Activated CD8-positive, alpha-beta T cell treated with anti-CD3 and anti-CD28 coated beads for 36 hours (primary cell): ENCODE measurements at places on chromosomes 12 and 14. TPM values are rescaled to one million over a fixed set of nuclear protein-coding genes. Genes with fewer than 3 reads are reported as not detected.

DNA sequence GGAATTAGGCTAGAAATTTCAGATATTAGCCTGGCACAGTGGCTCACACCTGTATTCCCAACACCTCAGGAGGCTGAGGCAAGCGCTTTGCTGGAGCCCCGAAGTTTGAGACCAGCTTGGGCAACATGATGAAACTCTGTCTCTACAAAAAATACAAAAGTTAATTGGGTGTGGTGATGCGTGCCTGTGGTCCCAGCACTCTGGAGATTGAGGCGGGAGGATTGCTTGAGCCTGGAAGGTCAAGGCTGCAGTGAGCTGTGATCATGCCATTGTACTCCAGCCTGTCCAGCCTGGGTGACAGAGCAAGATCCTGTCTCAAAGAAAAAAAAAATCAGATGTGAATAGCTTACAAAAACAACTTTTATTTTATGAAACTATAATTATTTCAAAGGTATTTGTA, 15.1 kb downstream of the FRMD6 start:
- no peak for DNase-seq

- no peak for DNase-seq
Observed at GRCh38 chr12:1728824-1729223, 38.0 kb downstream of the ADIPOR2 start.

- DNase-seq, result no peak
Observed at GRCh38 chr12:95096852-95097251, 23.4 kb upstream of the NR2C1 start.

- DNase-seq, result no peak
Observed at GRCh38 chr12:123934829-123935228, 37.8 kb downstream of the CCDC92 start.

- DNase-seq, result no peak
Observed at GRCh38 chr12:53051058-53051880, 1.4 kb downstream of the TNS2 start.

- peak; percentile 42 for DNase-seq
Observed at GRCh38 chr14:92456215-92457015, 57.2 kb upstream of the RIN3 start.

- no peak for DNase-seq
Observed at GRCh38 chr14:63286071-63286470, 32.7 kb downstream of the GPHB5 start.

DNA sequence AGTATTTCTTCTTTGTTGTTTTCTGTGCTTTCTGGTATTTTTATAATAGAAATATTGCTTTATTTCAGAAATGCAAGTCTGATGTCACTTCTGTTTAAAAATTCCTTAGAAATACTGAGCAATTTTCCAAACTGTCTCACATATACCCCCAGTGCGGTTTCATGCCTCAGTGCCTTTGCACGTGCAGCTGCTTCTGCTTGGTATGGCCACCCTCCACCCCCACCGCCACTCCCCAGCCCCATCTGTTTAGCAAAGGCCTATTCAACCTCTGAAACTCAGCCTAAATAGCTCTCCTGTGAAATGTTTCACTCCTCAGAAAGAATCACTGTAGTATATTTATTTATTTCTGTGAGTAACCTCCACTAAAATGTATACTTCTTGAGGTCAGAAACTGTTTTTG, 52.3 kb downstream of the PPM1H start:
- no peak for DNase-seq

The SLC10A1 gene
- not detected for total RNA-seq
